ENCODE measurements at places on chromosomes 7 and 10.

- no peak for DNase-seq
These were observed 213.4 kb downstream of the PPP1R3A start for GRCh38 chr7:113705439-113705838.

DNA sequence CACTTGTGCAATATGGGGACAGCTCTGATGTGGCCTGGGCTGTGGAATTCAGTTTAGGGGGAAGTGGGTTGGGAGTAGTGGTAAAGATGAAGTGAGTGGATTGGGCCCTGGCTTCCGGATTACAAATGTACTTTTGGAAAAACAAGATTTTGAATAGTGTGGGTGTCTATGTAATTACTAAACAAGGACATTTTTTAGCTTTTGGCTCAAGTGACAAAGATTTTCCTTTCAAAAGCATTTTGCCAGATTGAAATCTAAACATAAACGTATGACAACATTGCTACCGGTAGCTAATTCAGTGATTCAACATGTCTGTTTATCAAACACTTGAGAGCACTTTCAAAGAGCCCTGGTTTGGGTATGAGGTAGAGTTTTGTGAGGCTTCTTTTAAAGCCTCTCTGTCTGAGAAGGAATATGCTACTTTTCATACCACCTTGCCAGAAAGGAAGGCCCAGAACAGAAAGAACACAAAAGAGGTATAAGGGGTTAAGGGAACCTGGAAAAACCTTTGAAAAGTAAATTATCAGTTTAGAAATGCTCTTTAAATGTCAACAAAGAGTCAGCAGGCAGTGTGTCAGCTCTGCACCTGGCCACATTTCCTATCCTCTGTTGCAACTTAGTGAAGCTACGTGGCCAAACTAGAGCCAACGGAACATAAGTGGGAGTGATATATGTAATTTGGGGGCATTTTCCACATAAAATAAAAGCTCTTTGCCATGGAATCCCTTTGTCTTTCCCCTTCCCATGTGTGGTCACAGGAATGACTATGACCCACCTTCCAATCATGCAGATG lies 516.1 kb downstream of the NRG3 start:
- DNase-seq = peak; percentile 9

- DNase-seq = no peak
These were observed 208.2 kb downstream of the SNX13 start for GRCh38 chr7:17732083-17732482.

- no peak for DNase-seq
These were observed 36.2 kb upstream of the GTF2IRD1 start for GRCh38 chr7:74417419-74417971.

DNA sequence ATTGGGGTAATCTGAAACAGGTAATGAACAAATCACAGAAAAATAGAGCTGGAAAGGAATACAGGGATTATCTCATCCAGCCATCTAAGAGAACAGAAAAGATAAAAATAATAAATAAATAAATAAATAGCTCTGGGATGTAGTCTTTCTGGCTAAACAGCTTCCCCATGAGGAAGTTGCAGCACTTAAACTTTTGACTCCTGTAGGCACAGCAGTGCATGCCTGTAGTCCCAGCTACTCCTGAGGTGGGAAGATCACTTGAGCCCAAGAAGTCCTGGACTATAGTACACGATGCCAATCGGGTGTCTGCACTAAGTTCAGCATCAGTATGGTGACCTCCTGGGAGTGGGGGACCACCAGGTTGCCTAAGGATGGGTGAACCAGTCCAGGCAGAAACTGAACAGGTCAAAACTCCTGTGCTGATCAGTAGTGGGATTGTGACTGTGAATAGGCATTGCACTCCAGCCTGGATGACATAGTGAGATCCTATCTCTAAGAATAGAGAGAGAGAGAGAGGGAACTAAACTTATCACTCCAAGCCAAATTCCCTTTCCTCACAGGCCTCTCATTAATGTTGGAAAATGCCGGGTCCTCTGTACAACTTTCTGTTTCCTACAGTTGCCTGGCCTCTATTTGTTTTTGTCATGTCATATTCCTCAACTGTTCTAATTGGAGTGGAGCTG lies 61.7 kb upstream of the CDK13 start:
- DNase-seq = no peak

GRCh38 chr7:114921631-114922025 lies 266 bp upstream of the MDFIC start:
- DNase-seq = no peak

DNA sequence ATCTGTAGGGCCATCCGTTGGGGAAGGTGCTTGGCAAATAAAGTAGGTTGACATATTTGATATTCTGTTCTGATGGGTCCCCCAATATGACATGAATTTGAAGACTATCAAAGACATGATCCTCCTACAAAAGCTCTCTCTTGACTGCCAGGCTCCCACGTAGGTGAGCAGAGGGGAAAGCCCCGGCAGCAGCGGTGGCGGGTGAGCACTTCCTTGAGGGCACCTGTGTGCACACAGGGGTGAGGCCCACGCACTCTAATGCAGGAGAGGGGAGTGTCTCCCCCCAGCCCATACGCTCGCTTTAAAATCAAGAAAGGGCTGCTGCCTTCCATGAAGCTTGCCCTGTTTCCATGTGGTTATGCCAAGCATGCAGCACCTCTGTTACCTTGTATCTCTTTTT lies 100.4 kb downstream of the TAX1BP1 start:
- no peak for DNase-seq

DNA sequence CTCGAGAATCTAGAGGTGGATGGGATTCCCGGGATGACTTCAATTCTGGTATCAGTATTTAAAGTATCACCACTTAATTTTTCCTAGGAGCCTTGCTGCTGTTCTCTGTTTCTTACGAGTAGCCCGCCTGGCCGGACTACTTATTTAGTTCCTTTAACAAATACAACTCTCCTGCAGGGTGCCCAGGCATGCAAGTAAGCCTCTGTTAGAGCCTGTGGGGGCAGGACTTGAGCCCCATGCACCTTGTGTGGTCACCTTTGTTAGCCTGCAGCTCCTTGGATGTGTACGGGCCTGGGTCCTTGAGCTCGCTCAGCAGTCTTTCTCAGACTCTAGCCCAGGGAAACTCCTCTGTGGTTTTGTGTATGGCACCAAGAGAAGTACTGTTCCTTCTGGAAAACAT lies 16.1 kb downstream of the EIF4H start:
- DNase-seq = no peak

DNA sequence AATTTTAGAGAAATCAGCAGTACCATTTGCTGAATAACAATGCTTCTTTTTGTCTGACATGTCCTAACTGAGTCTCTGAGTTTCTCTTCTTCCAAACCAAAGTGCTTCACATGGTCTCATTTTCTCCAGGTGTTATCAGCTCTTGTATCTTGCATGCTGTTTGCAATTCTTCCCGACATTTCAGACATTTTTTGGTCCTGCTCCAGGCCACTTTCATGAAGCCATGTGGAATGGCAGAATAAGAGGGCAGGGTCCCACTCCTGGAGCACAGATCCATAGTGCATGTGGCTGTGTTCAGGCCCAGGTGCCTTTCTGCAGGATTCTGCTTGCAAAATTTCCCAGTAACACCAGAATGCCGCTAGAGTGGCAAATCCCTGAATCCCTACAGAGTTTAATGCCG lies 916.2 kb downstream of the NXPH1 start:
- DNase-seq = no peak

- no peak for DNase-seq
These were observed 415.4 kb upstream of the AUTS2 start for GRCh38 chr7:69182596-69183467.

- DNase-seq = no peak
These were observed 20.3 kb upstream of the SAR1A start for GRCh38 chr10:70190581-70190980.

DNA sequence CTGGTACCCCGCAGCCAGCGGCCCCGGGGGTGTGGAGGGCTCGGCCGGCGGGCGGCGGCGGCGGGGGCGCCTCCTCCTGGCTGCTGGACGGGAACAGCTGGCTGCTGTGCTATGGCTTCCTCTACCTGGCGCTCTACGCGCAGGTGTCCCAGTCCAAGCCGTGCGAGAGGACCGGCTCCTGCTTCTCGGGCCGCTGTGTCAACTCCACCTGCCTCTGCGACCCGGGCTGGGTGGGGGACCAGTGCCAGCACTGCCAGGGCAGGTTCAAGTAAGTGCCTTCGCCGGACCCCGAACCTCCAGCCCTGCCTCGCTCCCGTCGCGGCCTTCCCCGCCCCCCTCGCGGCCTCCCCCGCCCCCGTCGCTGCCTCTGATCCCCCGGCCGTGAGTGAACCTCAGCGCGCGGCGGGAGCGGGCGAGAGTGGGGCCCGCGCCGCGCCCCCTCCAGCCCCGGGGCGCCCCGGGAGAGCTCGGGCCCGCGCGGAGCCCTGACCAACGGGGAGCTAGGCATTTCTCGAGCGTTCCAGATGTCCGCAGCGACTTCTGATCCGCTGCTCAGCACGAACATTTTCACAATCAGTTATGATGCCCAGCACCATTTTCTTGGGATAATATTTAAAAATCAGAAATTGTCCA lies 727 bp downstream of the ATRNL1 start:
- DNase-seq = no peak

GRCh38 chr10:10872035-10872673 lies 145.5 kb upstream of the CELF2 start:
- no peak for DNase-seq

GRCh38 chr10:32985775-32986350 lies 27.8 kb upstream of the ITGB1 start:
- DNase-seq = no peak

GRCh38 chr7:66919704-66920103 lies 1.3 kb upstream of the TMEM248 start:
- DNase-seq = no peak

DNA sequence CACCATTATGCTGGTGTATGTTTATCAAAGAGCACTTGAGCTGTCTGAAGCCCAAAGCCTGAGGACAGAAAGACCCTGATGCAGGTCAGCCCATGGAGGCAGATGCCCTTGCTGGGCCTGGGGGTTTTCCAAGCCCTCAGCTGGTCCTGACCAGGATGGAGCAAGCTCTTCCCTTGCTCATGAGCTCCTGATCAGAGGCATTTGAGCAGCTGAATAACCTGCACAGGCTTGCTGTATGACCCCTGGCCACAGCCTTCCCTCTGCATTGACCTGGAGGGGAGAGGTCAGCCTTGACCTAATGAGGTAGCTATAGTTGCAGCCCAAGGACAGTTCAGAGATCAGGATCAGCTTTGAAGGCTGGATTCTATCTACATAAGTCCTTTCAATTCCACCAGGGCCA lies 13.0 kb downstream of the AQP1 start:
- DNase-seq = no peak

DNA sequence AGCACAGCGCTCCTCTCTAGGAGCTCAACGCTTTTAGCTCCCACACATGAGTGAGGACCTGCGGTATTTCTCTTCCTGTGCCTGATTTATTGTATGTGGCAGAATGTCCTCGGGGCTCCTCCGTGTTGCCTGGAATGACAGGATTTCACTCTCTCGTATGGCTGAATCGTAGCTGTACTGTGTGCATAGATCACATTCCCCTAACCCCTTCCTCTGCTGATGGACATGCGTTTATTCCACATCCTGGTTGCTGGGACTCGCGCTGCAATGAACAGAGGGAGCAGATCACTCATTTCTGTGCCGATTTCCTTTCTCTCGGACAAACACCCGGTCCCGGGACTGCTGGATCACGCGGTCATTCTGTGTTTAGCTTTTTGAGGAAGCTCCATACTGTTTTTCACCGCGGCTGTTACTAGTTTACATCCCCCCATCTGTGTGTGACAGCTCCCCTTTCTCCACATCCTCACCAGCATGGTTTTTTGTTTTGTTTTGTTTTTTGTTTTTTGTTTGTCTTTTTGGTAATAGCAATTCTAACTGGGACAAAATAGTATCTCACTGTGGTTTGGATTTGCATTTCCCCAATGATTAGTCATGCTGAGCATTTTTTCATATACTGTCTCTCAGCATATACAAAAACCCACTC lies 76.3 kb downstream of the FOXL3 start:
- DNase-seq = no peak

DNA sequence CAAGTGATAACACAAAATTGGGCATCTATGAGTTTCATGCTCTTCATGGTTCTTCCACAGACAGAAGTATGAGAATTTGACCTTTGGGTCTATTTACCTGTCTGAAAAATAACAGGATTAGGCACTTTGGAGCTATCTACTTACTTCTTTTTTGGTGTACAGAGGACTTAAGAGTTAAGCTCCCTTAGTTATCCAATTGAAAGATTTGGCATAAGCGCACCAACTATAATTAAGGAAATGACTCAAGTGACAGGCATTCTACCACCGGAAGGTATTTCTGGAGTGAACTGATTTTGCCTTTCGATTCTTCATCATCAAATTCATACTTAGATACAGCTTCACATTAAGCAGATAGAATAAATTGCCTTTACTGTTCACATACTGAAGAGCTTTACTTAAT lies 43.9 kb downstream of the IFIT5 start:
- no peak for DNase-seq

DNA sequence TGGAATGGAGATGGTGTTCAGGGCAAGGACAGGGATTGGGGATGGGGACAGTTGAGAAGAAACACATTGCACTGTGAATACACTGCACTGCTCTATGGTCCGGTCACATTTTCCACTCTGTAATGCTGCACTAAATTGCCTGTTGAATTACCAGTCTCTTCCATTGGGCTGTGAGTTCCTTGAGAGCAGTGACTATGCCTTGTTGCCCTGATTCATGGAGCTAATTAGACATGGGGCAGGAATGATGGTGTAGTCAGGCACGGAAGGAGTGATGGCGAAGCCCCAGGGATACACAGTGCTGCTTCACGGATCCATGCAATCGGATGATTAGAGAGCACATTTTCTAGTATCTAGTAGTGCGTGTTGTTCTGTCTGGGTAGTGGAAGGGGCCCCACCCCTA lies 25.4 kb upstream of the GPAM start:
- no peak for DNase-seq

- DNase-seq = no peak
These were observed 20.8 kb upstream of the DDIT4 start for GRCh38 chr10:72252972-72253371.

- no peak for DNase-seq
These were observed 28.3 kb downstream of the C10orf120 start for GRCh38 chr10:122671355-122671754.

DNA sequence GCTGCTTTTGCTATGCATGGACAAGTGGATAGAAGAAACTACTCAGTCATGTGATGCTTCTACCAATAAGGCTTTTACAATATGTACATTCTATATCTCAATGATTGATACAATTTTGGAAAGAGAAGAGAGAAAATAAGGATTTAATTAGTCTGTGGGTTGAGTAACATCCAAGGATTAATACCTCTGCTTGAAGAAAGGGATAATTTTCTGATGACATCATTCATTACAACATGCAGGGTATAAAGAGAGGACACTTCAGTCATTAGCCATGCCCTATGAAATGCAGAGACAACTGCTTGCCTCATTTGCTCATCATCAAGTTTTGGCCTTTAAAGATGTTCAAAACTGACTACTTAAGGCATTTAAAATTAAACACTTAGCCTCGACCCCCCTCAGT lies 237.3 kb downstream of the AHR start:
- no peak for DNase-seq

GRCh38 chr7:151847681-151848081 lies 29.2 kb downstream of the PRKAG2 start:
- DNase-seq = no peak

GRCh38 chr10:109403551-109403950 lies 519.8 kb downstream of the XPNPEP1 start:
- no peak for DNase-seq
